ENCODE measurements at places on chromosomes 12 and 14.

GRCh38 chr12:112182499-112182898 is 57.1 kb downstream of the TRAFD1 start:
- no peak for DNase-seq

DNA sequence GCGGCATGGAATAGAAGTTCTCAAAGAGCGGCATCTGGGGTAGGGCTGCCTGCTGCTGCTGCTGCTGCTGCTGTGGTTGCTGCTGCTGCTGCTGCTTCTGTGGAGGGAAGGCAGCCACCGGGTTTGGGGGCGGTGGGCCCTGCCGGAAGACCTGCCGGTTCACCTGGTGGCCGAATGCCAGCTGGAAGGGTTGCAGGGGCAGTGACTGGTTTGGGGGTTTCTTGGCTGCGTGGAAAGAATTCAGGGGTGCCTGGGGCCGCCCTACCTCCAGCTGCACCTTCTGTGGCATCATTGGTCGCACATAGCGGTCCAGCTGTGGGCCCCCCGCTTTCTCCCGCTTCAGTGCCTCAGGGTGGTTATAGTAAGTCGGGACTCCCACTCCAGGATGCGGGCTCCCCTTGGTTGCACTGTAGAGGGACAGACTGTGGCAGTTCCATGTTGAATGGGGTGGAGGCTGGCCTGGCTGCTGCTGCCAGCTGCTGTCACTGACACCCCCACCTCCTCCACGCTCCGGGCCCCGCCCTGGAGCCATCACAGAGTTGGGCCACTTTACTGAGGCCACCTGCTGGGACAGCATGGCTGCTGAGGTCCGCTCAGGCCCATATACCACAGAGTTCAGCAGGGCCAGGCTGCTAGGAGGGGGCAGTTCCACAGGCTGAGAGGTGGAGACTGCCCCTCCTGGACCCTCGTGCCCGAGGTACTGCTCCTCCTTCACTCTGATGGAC is 25.2 kb upstream of the PNMA1 start:
- no peak for DNase-seq

DNA sequence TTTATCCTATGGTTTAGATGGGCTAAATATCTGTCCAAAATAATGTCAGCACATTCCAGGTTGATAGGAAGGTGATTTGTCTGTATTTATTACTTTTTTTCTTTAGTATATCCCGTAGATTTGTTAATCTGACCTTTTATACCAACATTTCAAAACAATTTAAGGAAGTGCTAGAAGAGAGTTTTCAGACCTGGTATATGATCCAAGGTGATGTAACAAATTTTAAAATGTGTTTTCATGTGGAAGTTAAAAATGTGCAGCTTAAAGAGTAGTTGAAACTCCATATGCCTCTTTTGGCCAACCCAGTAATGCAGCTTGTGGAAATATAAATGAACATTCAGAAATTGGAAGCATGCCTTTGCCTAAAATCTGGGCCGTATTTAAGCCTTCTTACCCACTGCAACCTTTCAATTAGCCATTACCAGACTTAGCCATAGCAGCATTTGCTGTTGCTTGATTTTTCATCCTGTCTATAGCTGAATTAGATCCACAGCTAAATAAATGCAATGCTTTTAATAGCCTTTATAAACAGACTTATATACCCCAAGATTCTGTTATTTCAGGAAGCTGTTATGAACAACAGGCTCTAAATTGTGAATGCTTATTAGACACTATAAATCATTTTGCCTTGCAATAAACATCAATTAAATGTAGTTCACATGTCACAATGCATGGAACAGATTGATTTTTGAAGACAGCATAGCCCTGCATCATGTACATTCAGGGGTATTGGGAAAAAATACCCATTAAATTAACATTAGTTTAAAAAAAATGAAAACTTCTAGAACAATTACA is 271.2 kb downstream of the PDZRN4 start:
- DNase-seq = no peak

DNA sequence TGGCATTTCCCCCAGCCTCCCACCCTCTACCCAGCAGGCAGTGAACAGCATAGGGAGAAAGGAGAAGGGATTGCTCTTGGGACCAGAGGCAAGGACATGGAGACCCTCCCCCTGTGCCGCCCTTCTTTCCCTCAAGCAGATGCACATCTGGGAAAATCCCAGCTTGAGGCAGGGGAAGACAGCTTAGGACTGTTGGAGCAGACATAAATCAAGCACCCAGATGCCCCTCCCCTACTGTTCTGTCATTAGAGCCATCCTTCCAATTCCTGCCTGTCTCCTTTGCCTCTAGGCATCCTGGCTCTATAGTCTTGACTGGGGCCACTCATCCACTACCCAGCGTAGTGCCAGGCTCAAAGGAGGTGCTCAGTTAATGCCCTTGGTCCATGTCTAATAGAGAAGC is 7.5 kb upstream of the CISTR start:
- no peak for DNase-seq

DNA sequence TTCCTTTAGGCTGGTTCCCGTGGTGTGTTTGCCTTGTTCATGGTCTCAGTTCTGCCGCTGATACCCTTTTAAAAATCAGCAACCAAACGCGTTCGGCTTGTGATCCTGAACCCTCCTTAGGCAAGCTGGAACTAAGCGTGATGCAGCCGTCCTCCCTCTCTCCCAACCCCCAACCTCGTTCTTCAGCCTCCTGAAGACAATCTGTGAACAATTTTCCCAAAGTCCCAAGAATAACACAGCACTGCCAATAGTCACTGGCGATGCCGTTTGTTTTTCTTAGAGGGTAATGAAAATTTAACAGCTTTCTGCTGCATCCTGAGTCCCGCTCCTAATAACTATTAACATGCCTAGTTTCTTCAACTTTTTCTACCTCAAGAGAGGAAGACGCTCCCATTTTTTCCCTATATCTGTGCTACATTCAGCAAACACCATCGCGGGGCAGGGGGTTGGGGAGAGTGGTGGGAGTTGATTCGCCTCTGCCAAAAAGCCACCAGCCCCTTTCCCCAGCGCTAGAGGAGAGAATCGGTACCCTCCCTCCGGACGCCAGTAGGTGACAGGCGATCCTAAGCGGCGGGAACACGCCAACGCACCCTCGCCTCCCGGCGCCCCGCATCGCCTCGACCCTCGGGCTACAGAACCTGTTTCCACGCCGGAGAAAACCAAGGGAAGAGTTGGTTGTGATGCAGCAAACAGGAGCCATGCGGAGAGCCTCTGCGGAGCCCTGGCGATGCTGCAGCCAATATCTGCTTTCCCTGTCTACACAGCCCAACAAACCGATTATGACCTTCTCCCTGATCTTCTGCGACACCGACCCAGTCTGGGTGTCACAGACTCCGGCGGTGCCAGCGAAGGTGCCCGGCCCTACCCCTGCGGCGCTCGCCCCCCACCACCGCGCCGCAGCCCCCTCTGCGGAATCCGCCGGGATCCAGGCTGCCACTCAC is 752 bp downstream of the PRICKLE1 start:
- peak; percentile 71 for DNase-seq

GRCh38 chr14:21056520-21057163 is 980 bp upstream of the RNASE8 start:
- DNase-seq = no peak

DNA sequence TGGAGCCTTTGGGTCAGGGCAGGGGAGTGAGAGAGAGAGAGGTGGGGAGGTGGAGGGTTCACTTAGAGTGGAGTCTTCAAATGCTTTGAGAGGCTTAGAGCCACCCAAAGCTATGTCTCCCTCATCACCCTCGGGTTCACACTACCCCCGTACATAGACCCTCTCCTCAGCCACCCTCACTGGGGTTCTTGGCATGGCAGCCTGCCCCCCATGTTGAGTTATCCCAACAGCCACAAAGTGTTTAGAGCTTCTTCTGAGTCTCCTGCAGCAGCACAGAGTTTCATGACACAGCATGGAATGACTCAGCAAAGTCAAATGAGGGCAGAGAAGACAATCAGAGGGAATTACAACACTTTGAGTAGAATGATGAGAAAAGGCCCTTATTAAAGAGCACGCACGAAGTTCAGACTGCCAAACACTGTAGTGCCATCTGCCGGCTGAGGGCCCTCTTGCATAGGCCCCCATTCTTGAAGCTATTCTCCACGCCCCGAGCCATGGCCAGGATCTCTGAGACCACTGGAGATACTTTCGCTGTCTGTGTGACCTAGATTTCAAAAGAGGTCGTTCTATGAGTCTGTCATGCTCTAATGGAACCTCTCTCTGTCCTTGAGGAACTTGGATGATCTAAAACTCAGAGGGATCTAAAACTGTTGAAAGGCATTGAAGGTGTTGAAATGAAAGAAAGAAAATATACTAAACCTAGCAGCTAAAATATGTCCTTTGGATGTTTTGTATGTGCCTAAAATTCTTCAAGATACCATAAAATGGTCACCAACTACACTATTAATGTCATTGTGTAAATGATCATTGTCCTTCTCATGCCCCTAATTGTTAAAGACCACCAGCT is 221.9 kb downstream of the PELI2 start:
- peak; percentile 85 for DNase-seq

GRCh38 chr14:91186515-91187066 is 57.9 kb downstream of the GPR68 start:
- DNase-seq = no peak

- no peak for DNase-seq
Measured at GRCh38 chr12:65121956-65122469, 908 bp upstream of the WIF1 start.

- no peak for DNase-seq
Measured at GRCh38 chr12:105823810-105824209, 314.9 kb downstream of the NUAK1 start.

GRCh38 chr14:95575840-95576473 is 41.1 kb downstream of the GLRX5 start:
- DNase-seq = no peak

DNA sequence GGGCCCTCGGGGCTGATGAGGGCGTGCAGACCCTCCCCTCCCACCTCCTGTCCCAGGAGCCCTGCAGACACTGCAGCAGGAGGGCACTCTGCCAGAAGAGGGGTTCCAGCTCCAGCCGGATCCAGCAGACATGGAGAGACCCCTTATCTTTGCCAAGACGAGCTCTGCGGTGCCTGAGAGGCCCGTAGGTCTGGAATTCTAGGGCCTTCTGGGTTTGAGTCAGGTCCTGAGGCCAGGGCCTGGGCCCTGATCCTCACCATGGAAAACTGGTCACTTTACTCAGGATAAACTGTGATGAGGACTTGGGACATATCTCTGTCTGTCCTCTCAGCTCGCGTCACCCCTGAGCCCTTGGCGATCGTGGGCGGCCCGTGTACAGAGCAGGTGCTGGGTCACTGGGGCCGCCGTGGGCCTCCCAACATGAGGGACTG is 13.8 kb downstream of the MEG3 start:
- DNase-seq = no peak

GRCh38 chr12:89067421-89068187 is 284.7 kb downstream of the DUSP6 start:
- no peak for DNase-seq
